Activated T-helper 1 cell treated with anti-CD3 and anti-CD28 coated beads, Interleukin-2, amount 50 U/mL, for 16 hours (primary cell): ENCODE measurements at places on chromosomes 3 and 15.

DNA sequence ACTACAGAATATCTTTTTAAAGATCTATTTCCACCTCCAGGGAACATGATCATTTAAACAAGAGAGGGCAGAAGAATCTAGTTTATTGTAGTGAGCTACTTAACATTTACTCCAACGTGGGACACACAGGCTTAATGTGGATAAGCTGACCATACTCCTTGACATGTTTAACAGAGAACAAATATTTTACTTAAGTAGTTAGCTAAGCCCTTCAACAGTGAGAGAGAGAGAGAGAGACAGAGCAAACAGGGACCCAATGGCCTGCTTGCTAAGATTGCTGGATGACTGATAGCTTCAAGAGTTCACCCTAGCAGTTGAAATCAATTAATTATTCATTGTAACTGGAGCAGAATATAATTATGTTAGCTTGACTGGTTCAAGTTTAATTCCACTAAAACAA is 158.6 kb downstream of the ADAM10 start:
- DNase-seq, result no peak

DNA sequence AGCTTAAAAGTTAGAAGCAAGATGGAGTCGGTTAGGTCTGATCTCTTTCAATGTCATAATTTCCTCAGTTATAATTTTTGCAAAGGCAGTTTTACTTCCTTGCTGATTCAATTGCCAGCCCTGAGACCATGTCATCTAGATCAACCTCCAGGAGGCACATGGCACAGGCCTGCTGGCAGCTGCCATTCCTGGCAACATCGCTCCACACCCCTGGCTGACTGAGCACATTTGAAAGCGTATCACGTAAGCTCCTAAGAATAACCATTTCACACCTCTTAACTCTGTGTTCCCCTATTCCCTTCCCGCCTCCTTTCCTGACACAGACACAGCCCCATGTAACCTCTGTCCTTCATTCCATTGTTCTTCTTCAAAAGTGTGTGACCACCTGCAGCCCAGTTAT is 313.9 kb upstream of the CTNNB1 start:
- no peak for DNase-seq

- DNase-seq, result no peak
These were observed 17.5 kb downstream of the AQR start for GRCh38 chr15:34951993-34952392.

- DNase-seq, result no peak
These were observed 51.9 kb downstream of the NKIRAS1 start for GRCh38 chr3:23864931-23865330.

- DNase-seq, result peak; percentile 50
These were observed 103.3 kb downstream of the SNRK start for GRCh38 chr3:43389388-43390254.

DNA sequence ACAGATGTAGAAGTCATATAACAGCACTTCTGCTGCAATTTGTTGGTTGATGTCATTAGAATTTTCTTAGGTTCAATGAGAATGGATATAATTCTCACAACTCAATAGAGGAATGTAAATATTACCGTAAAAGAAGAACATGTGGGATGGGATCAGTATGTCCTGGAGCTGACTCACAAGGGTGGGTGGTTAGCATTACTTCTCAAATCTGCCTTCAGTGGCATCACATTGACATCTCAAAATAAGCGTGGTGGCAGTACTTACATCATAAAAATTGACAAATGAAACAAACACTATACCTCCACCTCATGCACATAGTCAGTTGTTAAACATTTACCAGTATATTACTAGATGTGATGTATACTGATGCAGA is 1068.0 kb upstream of the CADM2 start:
- no peak for DNase-seq

DNA sequence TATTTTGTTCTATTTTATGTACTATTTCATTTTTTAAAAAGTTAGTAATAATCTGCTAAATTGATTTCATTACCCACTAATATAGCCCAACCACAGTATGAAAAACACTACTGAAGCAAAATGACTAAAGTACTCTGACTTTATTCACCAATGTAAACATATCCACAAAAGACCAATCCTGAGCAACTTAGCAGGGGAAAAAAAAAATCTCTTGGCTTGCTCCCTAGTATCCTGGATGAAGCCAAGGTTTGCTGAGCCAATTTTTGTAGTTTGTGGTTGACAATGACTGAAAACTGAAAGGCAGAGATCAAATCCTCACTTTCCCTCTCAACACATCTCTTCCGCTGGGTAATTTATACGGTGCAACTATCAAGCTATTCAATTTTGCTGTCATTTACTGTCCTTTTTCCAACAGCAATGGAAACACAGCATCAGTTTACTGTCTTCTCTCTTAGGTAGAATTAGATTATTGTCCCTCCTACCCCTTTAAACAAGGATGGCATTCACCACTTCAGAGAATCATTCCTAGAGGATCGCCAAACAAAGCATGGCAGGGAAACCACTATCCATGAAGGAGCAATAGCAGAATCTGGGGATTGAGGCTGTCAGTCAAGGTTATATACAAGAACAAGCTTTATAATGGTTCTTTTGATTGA is 149.7 kb downstream of the THRB start:
- DNase-seq, result no peak

DNA sequence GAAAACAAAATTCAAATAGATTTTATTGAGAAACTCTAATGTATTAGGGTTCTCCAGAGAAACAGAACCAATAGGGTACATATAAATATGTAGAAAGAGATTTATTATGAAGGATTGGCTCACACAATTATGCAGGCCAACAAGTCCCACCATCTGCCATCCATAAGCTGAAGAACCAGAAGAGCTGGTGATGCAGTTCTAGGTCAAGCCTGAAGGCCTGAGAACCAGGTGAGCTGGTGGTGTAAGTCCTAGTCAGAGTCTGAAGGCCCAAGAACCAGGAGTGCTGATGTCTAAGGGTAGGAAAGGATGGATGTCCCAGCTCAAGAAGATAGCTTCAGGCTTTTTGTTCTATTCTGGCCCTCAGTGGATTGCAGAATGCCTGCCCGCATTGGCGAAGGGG is 2.6 kb upstream of the NFKBIZ start:
- no peak for DNase-seq

- DNase-seq, result no peak
These were observed 42.0 kb upstream of the SPTSSB start for GRCh38 chr3:161413127-161413854.

DNA sequence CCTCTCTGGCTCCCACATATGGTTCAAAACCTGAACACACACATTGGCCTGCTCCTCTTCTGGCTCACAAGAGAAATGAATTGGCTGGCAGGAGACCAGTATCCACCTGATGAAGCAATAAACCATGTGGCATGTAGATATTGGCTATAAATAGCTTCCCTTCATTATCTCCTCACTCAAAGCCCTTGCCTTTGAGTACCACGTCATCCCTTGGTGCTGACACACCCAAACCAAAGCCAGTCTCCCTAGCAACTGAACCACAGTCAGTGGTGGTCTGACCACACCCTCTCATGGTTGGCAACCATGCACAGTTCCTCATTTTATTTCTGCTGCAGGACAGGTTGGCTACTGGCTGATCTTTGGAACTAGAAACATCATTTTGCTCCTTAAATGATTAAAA is 98.8 kb downstream of the ZNF621 start:
- no peak for DNase-seq

- DNase-seq, result no peak
These were observed 2.7 kb downstream of the EOMES start for GRCh38 chr3:27719314-27720003.

DNA sequence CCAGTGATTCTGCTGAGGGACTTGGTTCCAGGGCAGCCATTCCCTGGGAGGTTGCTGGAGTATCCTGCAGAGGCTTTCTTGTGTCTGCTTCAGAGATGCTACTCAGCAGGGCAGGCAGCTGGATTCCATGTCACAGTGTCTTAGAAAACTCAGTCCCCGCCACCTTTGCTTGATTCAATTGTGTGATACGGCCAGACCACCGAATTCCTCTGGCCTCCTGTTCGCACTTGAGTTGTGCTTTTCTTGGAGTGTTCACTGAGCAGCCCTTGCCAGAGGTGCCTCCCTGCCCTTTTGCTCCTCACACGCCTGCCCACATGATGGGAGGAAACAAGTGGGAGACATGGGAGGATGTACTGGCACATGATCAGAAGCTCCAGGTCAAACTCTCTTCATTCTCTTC is 19.6 kb upstream of the SHC4 start:
- DNase-seq, result no peak

DNA sequence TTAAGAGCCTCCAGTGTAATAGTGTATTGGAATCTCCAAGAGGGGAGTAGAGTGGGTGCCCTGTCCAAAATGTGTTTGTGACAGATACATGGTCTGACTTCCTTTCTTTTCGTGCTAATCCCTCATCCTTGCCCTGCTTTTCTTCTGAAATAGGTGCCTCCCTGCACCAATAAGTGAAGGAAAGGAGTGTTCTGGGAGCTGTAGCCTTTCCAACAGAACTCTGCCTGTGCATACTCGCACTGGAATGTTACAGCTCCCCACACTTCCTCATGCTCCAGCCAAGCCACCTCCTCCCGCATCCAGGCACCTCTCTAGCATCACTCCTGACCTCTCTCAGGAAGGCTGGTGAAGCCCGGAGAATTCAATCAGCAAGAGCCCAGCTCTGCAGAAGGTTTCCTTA is 478.0 kb downstream of the GABRG3 start:
- DNase-seq, result no peak

GRCh38 chr3:181458857-181459256 is 252.9 kb upstream of the SOX2 start:
- DNase-seq, result no peak

- no peak for DNase-seq
These were observed 1588.2 kb downstream of the SI start for GRCh38 chr3:163490119-163490518.

DNA sequence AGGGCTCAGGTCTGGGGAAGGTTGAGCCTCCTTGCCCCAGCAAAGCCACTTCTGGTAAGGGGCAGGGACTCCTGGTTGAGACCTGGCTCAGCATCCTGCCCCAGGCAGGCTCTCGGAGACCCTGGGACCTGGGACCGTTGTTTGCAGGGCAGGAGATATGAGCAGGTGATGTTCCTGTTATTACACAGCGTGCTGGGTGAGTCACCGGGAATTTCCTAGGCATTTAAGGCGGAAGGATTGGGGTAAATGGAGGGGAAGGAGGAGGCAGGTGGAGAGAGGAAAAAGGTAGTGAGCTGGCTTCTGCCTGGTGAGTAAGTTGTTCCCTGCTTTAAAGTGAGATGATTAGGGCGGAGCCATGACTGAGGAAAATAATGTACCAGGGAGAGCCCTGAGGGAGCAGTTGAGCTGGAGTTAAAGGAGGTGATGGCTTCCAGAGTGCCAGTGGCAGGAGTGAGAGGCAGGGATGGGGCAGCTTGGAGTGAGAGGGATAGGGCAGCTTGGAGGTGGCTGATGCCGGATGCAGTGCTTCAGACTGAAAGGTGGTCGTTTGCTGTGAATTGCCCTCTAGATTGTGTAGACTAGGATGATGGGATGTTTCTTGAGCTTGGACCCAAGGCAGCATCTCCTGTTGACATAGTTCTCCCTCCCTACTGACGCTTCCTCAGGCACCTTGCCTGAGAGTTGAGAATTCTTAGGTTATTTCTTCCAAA is 79.4 kb downstream of the AAGAB start:
- no peak for DNase-seq

- DNase-seq, result no peak
These were observed 118.5 kb downstream of the DUT start for GRCh38 chr15:48449734-48450133.

GRCh38 chr15:64527263-64527984 is 67.0 kb downstream of the ZNF609 start:
- no peak for DNase-seq

GRCh38 chr3:42123012-42123581 is 31.9 kb downstream of the TRAK1 start:
- no peak for DNase-seq

- no peak for DNase-seq
These were observed 137.1 kb upstream of the PRR20G start for GRCh38 chr3:127424766-127425504.

- no peak for DNase-seq
These were observed 58.1 kb upstream of the AGBL1 start for GRCh38 chr15:86021281-86022264.

DNA sequence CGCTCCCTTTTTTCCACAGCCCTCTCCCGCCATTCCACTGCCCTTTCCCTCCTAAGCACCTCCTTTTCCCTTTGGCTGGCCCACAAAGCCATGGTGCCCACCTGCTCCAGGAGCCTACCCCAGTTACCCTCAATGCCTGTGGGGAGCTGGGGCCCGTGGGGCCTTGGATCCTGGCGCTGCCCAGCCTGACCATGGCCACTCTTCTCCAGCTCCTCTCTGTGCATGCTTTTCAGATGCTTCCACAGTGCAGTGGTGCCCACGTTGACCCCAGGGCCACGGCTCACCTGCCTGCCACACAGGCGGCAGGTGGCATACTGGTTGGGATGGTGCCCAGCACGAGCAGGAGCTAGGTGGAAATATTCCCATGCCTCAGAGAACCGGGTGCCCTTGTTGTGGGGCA is 1.5 kb downstream of the ZBED2 start:
- no peak for DNase-seq

GRCh38 chr3:36521007-36521379 is 140.7 kb downstream of the STAC start:
- no peak for DNase-seq

- no peak for DNase-seq
These were observed 60.1 kb downstream of the SUMF1 start for GRCh38 chr3:4406746-4407568.

DNA sequence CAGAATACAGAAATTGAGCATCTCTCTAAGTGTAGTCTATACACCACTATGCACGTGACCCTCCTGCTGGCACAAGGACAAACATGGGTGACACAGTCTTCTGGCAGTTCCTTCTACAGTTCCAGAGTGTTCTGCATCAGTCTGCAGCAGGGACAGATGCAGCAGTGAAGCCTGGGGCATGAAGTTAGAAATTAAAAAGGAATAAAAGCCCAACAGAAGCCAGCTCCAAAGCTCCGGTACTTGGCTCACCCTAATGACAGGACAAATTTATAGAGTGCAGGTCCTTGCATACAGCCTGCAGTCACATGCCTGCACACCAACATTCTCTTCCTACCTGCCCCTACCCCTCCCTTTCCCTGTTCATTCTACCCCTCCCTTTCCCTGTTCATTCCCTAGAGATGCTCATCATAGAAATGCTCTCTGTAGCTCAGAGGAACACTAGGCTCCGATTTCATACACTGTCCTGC is 15.0 kb downstream of the UACA start:
- no peak for DNase-seq

DNA sequence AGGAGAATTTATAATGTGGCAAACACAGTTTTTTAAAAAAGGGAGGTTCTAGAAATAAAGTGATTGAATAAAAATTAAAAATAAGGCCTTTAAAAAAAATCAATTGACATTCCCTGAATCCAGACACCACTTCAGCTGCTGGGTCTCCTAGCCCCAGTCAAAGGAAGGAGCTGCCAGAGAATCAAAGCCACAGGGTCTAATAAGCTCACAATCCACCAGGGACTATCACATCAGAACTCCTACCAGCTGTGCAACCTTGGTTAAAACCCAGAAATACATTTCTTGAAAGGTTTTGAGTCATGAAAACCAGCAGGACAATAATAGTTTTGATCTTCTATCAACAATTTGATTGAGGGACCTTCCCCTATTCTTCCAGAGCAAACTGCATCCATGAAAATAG is 134.5 kb downstream of the MECOM start:
- no peak for DNase-seq

- no peak for DNase-seq
These were observed 30.2 kb downstream of the PPP2R3A start for GRCh38 chr3:135995766-135996165.
